ENCODE measurements at places on chromosomes 12 and 14. TPM values are rescaled to one million over a fixed set of nuclear protein-coding genes. Genes with fewer than 3 reads are reported as not detected.

Gene RNASE7
- total RNA-seq, result 0.30 TPM

Gene PTCSC3
- not detected for total RNA-seq

- no peaks in the 10 kb centered on the region for H3K4me1 ChIP-seq
- no peak overlapping the region for H3K27ac ChIP-seq
- no peaks in the 10 kb centered on the region for H3K36me3 ChIP-seq
- no peaks in the 10 kb centered on the region for H3K27me3 ChIP-seq
- no peak overlapping the region for H3K4me3 ChIP-seq
These were observed 74.6 kb upstream of the PARP11 start for GRCh38 chr12:3947781-3948180.

Gene SERPINA10
- 0.74 TPM for total RNA-seq

- no peaks in the 10 kb centered on the region for H3K4me1 ChIP-seq
- H3K4me3 ChIP-seq, result no peak overlapping the region
- no peaks in the 10 kb centered on the region for H3K27me3 ChIP-seq
- H3K36me3 ChIP-seq, result no peaks in the 10 kb centered on the region
These were observed 171.2 kb downstream of the MYRFL start for GRCh38 chr12:69996241-69996640.

GRCh38 chr12:33052141-33053051, 155.8 kb upstream of the PKP2 start:
- no peak overlapping the region for H3K4me3 ChIP-seq
- H3K27ac ChIP-seq, result no peak overlapping the region
- DNase-seq, result no peak
- H3K4me1 ChIP-seq, result no peaks in the 10 kb centered on the region

Gene PGF
- total RNA-seq, result 2.2 TPM

Gene RERGL
- 0.35 TPM for total RNA-seq

Gene TMEM121
- total RNA-seq, result 0.82 TPM

GRCh38 chr14:20583908-20584307, 3.9 kb downstream of the RNASE11 start:
- no peaks in the 10 kb centered on the region for H3K27me3 ChIP-seq
- H3K4me3 ChIP-seq, result no peak overlapping the region
- H3K4me1 ChIP-seq, result no peaks in the 10 kb centered on the region
- H3K27ac ChIP-seq, result no peak overlapping the region
- H3K36me3 ChIP-seq, result no peaks in the 10 kb centered on the region
- DNase-seq, result no peak

DNA sequence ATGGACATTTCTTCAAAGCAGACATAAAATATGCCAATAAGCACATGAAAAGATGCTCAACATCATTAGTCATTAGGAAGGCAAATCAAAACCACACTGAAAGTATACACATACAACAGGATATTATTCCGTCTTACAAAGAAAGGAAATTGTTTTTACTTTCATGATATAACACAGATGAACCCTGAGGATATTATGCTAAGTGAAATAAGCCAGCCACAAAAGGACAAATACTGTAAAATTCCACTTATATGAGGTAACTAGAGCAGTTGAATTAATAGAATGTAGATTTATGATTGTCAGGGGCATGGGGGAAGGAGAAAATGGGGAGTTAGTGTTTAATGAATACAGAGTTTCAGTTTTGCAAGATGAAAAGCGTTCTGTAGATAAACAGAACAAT, 4.2 kb downstream of the ACYP1 start:
- no peaks in the 10 kb centered on the region for H3K36me3 ChIP-seq
- H3K27me3 ChIP-seq, result no peaks in the 10 kb centered on the region
- DNase-seq, result no peak
- no peak overlapping the region for H3K4me3 ChIP-seq
- H3K4me1 ChIP-seq, result no peaks in the 10 kb centered on the region
- H3K27ac ChIP-seq, result no peak overlapping the region

- no peaks in the 10 kb centered on the region for H3K27me3 ChIP-seq
These were observed 14.0 kb downstream of the CCER1 start for GRCh38 chr12:90940872-90941499.

GRCh38 chr12:68416826-68417225, 84.7 kb upstream of the MDM1 start:
- peaks cover 8% of the 10 kb centered on the region for H3K4me1 ChIP-seq
- no peaks in the 10 kb centered on the region for H3K36me3 ChIP-seq
- no peak overlapping the region for H3K4me3 ChIP-seq

Gene FOXN4
- not detected for total RNA-seq

DNA sequence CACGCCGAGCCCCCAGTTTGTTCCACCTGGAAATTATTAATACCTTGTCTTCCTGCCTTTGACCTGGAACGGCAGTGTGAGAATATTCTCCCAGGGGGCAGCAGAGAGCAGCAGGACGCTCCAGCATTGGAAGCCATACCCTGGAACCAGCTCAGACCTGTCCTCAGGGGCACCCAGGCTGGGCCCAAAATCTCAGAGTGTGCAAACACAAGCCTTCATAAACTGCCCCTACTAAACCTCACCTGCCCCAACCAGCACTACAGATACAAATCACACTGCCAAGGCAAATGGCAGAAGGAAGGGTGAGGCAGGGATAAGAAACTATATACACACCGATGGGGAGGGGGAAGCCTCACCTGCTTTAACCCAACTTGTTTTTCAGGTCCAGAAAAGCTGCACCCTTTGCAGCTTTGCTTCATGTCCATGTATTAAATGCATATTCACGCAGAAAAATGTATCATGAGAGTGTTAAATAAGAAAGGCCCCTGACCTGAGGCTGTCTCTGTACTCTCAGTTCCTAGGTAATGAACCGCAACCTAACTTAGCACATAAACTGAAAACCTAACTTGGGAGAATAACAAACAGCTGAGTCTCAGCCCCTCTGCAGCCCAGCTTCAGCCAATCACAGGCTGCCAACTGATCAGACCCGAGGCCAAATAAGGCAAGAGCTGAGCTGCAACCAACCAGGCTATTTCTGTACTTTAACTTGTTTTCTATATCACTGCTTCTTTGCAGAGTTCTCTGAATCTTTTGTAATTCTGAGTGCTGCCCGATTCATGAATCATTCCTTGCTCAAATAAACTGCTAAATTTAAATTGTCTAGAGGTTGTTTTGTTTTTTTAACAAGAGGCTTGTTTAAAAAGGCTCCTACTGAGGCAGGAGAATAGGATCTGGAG, 130.1 kb downstream of the SPTSSA start:
- H3K27me3 ChIP-seq, result no peaks in the 10 kb centered on the region
- H3K36me3 ChIP-seq, result no peaks in the 10 kb centered on the region
- DNase-seq, result peak; percentile 94
- peak overlapping the region; percentile 74 for H3K27ac ChIP-seq

Gene SCNN1A
- total RNA-seq, result 188 TPM

Gene NGB
- total RNA-seq, result 1.5 TPM

DNA sequence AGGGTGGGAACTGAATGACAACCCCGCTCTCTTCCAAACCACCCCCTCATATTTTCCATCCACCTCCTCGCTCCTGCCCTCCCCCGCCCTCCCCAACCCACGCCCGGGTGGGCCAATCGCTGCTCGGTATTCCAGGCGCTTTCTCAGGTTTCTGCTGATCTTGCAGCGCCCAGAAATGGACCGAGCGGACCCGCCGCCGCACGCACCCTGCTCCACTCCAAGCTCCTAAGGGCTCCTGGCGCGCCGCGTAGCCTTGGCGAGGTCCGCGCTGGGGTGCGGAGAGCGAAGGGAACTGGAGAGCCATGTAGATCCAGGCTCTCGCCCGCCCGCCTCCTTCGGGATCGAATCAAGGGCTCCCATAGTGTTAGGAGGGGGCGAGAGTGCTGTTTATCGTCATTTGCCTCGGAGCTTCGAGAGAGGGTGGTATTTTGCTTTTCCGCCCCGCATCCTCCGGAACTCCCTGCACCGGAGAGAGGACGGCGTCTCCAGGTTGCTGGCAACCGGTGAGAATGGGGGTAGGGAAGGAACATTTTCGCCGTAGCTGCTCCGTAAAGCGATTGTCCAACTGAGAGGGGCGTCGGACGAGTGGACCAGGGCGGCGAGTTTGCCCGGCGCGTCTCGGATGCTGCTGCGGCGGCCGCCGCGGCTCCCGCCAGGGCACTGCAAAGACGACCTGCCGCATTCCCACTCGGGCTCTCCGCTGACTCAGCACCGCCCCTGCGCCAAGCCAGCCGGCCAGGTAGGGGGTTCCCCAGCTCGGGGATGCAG, at the start of gene KCNA1:
Gene KCNA1 (plus strand): TSS at position 172 of the 768 bp plus-strand sequence. CDS start 1,474 bp downstream, outside the sequence.
- H3K4me3 ChIP-seq, result peak within 1 kb of the TSS; percentile 14
- H3K27me3 ChIP-seq, result peaks cover 51% of the 10 kb centered on the region
- no peaks in the 10 kb centered on the region for H3K36me3 ChIP-seq
- no peak within 1 kb of the TSS for H3K27ac ChIP-seq

- H3K4me3 ChIP-seq, result no peak overlapping the region
- DNase-seq, result no peak
- no peaks in the 10 kb centered on the region for H3K27me3 ChIP-seq
- no peaks in the 10 kb centered on the region for H3K36me3 ChIP-seq
These were observed 31.6 kb upstream of the PTPRQ start for GRCh38 chr12:80412343-80412953.

GRCh38 chr12:62860501-62861411, 74.2 kb downstream of the PPM1H start:
- no peak for DNase-seq
- no peaks in the 10 kb centered on the region for H3K4me1 ChIP-seq
- no peaks in the 10 kb centered on the region for H3K36me3 ChIP-seq
- no peak overlapping the region for H3K27ac ChIP-seq

Gene SMCO2
- total RNA-seq, result not detected

Gene SEL1L
- total RNA-seq, result 121 TPM

Gene KANSL2
- 24.3 TPM for total RNA-seq

GRCh38 chr14:26286081-26286912, 311.5 kb downstream of the NOVA1 start:
- no peak overlapping the region for H3K27ac ChIP-seq
- no peaks in the 10 kb centered on the region for H3K4me1 ChIP-seq
- no peak for DNase-seq
- H3K27me3 ChIP-seq, result no peaks in the 10 kb centered on the region
- H3K36me3 ChIP-seq, result no peaks in the 10 kb centered on the region
- no peak overlapping the region for H3K4me3 ChIP-seq

GRCh38 chr12:12745576-12746211, 28.5 kb downstream of the CDKN1B start:
- no peak overlapping the region for H3K4me3 ChIP-seq
- H3K27me3 ChIP-seq, result no peaks in the 10 kb centered on the region
- H3K4me1 ChIP-seq, result no peaks in the 10 kb centered on the region
- H3K27ac ChIP-seq, result no peak overlapping the region
- DNase-seq, result no peak
- H3K36me3 ChIP-seq, result no peaks in the 10 kb centered on the region

Gene TPCN1
- 85.6 TPM for total RNA-seq

Gene POTEM
- total RNA-seq, result not detected

Gene OTOGL
- 0.27 TPM for total RNA-seq

GRCh38 chr12:29132316-29132715, 16.8 kb upstream of the FAR2 start:
- H3K27me3 ChIP-seq, result no peaks in the 10 kb centered on the region
- no peaks in the 10 kb centered on the region for H3K4me1 ChIP-seq
- H3K36me3 ChIP-seq, result no peaks in the 10 kb centered on the region
- H3K4me3 ChIP-seq, result no peak overlapping the region
- no peak for DNase-seq

DNA sequence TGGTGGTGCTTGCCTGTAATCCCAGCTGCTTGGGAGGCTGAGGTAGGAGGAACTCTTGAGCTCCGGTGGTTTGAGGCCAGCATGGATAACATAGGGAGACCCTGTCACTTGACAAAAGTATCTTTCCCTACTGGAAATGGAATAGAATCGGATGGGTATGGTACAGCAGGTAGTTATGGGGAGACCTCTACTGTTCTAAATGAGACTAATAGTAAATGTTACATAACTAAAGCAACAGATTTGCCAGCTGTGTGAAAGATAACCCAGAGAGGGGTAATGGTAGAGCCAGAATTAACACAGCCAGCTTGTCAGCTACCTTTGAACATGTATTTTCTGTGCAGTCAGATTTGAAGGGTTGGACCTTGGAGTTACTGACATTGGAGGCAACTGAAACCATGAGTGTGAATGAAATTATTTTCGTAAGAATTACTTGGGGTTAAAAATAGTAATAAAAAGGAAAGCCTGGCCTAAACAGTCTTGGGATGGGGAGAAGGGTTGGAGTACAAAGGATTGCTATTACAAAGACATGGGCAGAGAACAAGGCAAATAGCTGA, 21.7 kb upstream of the NUP107 start:
- no peaks in the 10 kb centered on the region for H3K4me1 ChIP-seq
- H3K27ac ChIP-seq, result no peak overlapping the region
- H3K27me3 ChIP-seq, result no peaks in the 10 kb centered on the region
- no peak overlapping the region for H3K4me3 ChIP-seq

Gene ATN1
- 67.5 TPM for total RNA-seq

- no peak overlapping the region for H3K4me3 ChIP-seq
- DNase-seq, result no peak
- H3K36me3 ChIP-seq, result no peaks in the 10 kb centered on the region
- H3K4me1 ChIP-seq, result no peaks in the 10 kb centered on the region
- no peaks in the 10 kb centered on the region for H3K27me3 ChIP-seq
These were observed 103.0 kb downstream of the SAMD4A start for GRCh38 chr14:54669721-54670561.

GRCh38 chr12:110698171-110698902, 9.4 kb upstream of the HVCN1 start:
- peak; percentile 69 for DNase-seq
- no peaks in the 10 kb centered on the region for H3K4me1 ChIP-seq
- peak overlapping the region; percentile 27 for H3K27ac ChIP-seq
- H3K27me3 ChIP-seq, result no peaks in the 10 kb centered on the region

DNA sequence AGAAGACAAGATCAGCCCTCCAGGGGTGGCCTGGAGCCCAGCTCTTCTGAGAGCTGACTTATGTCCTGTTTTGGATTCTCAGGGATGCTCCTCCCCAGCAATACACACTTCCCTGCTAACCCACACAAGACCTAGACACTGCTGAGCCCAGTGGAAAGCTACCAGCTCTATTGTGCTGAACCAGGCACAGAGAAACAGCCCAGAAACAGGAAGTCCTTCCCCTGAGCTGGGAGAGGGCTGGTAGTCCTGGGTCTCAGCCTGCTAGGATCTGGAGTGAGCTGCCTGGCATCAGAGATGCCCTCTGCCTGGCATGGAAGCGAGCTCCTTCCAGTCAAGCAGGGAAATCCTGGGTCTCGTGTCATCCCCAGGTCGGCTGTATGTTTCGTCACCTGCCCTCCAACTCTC, 1.2 kb upstream of the LAG3 start:
- H3K27me3 ChIP-seq, result peaks cover 9% of the 10 kb centered on the region
- no peak overlapping the region for H3K4me3 ChIP-seq
- DNase-seq, result no peak
- no peak overlapping the region for H3K27ac ChIP-seq
- no peaks in the 10 kb centered on the region for H3K36me3 ChIP-seq

GRCh38 chr14:87002776-87003175, 990.2 kb downstream of the GALC start:
- H3K27ac ChIP-seq, result no peak overlapping the region
- no peaks in the 10 kb centered on the region for H3K36me3 ChIP-seq
- no peaks in the 10 kb centered on the region for H3K27me3 ChIP-seq
- DNase-seq, result no peak
- H3K4me3 ChIP-seq, result no peak overlapping the region

GRCh38 chr12:113630625-113631024, 159.0 kb upstream of the LHX5 start:
- H3K4me3 ChIP-seq, result no peak overlapping the region
- no peaks in the 10 kb centered on the region for H3K4me1 ChIP-seq
- DNase-seq, result no peak
- no peaks in the 10 kb centered on the region for H3K36me3 ChIP-seq

Gene SLC4A8
- 1.1 TPM for total RNA-seq

Data from colonic mucosa (tissue), 4 donors.